ELF-1 (cell line): ENCODE measurements at places on chromosomes 2 and 18.

- no peak for DNase-seq
These were observed 122.9 kb upstream of the UNC80 start for GRCh38 chr2:209648714-209649113.

- DNase-seq, result no peak
These were observed 25.1 kb upstream of the CREB1 start for GRCh38 chr2:207504513-207505170.

GRCh38 chr2:14909795-14910194 is 277.3 kb downstream of the LRATD1 start:
- no peak for DNase-seq

DNA sequence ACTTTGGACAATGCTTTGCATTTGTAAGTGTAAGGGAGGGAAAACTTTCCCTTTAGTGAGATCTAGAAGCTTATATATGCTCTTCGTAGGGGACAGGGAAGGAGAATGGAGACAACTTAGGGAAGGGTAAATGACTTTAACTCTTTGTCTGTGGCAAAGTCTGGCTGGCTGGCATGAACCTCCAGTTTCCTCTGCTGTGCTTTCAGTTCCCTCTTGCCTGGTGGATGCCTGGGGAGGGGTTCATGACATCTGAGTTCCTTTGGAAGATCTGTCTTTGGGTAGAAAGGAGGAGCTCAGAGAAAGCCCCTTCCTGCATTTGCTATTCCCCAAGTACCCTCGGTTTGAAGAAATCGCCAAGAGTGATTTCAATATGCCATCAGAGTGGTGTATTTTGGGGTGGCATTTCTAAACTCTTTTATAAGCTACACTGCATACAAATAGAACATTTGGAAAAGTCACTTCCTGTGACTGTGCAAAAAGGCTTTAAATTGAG is 143.6 kb downstream of the VAPA start:
- DNase-seq, result no peak

- no peak for DNase-seq
These were observed 156.7 kb downstream of the EXOC6B start for GRCh38 chr2:72669121-72669520.

GRCh38 chr2:100453853-100454252 is 16.4 kb upstream of the NMS start:
- DNase-seq, result no peak

GRCh38 chr2:173574324-173575112 is 219.8 kb downstream of the CDCA7 start:
- DNase-seq, result no peak
